T-helper 22 cell (primary cell): ENCODE measurements at places on chromosomes 1 and 21.

- no peak for DNase-seq
These were observed 46.2 kb downstream of the MAN1A2 start for GRCh38 chr1:117413412-117413811.

GRCh38 chr1:175920381-175920780 is 177.0 kb upstream of the TNR start:
- no peak for DNase-seq

DNA sequence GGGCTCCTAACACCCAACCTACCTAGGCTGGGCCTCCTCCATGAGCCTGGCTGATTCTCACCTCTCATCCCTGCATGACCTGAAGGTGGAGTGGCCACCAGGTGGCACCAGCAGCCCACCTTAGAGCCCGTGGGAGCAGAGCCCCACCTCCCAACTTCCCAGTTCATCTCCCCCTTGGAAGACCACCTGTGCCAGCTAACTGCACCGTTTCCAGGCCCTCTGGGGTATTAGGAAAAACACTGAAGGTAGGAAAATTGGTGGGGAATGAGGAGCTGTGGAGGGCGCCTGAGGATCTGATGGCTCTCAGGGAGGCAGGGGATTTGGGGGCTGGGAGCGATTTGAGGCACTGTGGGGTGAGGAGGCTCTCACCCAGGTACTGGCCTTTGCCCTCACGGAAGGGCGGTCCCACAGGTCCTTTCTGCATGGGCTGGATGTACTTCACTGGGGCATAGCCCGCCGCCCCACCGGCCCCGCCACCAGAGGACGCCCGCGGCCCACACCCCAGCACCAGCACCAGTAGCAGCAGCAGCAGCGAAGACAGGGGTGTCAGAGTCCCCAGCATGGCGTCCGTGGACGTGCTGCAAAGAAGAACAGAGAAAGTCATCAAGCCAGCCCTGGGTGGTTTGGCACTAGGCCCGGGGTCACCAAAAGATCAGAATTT is 11.1 kb downstream of the ADPRS start:
- peak; percentile 40 for DNase-seq

DNA sequence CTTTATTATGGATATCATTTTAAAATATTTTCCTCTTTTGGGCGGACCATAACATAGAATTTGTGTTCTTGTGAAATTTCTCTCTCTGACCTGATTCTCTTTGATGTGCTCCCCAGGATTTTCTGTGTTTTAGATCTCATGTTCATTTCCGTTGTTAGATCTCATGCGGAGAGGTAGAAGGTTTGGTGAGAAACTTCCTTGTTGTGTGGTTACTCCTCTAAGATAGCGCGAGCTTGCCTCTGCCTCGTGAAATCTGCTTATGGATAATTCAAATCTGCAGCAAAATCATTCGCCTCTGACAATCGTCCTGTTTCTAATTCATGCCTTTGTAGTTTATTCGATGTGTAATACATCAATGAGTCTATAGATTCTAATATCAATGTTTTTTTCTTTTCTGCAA is 580.4 kb downstream of the USP25 start:
- no peak for DNase-seq

DNA sequence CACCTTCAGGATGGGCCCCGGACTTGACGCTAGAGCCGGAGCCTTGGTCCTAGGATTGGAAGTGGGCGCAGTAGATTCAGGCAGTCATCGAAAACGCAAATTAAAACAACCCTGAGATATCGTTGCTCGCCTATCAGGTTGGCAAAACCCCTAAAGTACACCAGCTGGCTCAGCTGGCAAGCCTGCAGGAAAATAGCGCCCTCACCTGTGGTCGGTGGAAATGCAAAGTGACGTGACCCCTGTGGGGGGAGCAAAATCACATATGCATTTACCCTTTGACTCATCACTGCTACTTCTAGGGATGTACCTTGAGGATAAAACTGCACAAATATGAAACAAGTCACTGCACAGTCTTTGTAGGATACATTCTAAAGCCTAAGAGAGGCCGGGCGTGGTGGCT is 170.3 kb upstream of the TMEM51 start:
- DNase-seq, result no peak

DNA sequence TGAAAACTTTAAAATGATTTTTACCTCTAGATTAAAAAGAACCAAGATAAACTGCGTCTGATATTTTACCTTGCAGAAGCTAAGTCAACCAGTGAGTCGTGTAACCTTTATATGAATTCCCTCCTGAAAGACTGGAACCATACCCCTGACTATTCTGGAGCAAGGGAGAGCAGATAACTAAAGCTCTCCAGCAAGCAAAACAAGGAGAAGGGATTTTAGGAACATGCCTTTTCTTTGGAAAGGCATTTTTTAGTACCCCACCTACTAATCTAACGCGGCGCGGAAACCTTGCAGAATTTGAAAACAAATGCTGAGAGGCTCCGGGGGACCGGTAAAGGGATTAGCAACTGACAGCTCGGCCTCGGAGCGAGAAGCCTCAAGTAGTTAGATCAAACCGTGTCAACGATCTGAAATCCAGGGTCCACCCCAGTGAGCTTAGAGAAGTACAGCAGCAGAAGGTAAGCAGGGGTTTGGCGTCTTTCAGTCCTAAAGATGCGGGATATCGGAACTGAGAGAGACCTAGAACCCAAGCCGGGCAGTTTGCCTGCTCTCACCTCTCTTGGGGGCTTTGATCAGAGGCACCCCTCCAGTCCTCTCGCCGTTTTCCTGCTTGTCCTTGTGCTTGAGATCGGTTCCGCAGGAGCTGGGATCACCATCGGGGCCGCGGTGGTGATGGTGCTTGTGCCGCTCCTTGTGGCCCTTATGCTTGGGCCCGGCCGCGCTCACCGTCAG is 954 bp downstream of the RSBN1 start:
- DNase-seq, result no peak

DNA sequence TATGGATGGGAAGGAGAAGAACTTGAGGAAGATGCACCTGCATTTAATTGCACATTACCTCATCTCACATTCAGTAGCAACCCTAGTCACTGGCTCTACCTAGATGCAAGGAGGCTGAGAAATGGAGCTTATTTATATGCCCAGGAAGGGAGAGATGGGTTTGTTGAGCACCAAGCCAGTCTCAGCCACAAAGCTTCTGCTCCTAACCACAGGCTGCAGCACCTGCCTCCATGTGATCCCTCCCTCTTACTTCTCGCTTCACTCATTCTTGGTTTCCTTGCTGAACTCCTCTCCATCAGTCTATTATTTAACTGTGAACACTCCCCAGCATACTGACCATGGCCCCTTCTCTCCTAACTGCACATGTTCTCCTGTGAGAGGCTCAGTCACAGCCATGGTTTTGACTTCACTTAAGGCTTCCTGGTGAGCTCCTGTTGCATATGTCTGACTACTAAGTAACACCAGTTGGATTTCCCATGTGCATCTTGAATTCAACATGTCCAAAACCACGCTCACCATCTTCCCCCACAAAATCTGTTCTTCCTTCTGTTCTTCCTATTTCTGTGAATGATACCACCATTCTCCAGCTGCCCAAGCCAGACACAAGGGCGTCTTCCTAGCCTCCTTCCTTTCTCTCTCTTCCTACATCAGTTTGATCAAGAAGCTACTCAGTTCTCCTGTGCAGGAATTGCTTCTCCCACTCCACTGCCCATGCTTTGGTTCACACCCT is 139.8 kb downstream of the AK5 start:
- DNase-seq, result no peak

DNA sequence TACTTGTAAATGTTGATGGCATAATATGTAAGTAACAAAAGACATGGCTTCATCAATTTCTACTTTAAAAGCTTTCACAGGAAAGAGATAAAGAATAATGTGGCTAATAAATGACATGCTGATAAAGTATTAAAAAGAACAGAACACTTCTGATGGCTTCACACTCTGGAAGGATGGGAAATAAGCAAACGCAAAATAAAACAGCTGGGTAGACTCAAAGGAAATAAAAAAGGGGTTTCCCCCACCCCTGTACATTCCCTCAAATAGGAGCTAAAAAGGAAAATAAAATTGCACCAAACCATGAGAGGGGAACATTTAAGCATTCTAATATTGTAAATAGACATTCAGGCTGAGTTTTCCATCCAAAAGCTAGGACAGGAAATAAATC is 27.0 kb upstream of the DYRK1A start:
- no peak for DNase-seq

- no peak for DNase-seq
These were observed 25.4 kb downstream of the TEX35 start for GRCh38 chr1:178538192-178538916.

GRCh38 chr1:151325646-151326429 is 1.4 kb downstream of the PI4KB start:
- no peak for DNase-seq

GRCh38 chr21:15324542-15324941 is 259.7 kb upstream of the NRIP1 start:
- DNase-seq, result no peak

- no peak for DNase-seq
These were observed at the start of gene FCRL1 for GRCh38 chr1:157819896-157820295. FCRL1 (minus strand) TSS chr1:157820120; CDS start chr1:157820037, 83 bp downstream.

GRCh38 chr1:56345831-56346230 is 233.5 kb downstream of the PLPP3 start:
- DNase-seq, result no peak

DNA sequence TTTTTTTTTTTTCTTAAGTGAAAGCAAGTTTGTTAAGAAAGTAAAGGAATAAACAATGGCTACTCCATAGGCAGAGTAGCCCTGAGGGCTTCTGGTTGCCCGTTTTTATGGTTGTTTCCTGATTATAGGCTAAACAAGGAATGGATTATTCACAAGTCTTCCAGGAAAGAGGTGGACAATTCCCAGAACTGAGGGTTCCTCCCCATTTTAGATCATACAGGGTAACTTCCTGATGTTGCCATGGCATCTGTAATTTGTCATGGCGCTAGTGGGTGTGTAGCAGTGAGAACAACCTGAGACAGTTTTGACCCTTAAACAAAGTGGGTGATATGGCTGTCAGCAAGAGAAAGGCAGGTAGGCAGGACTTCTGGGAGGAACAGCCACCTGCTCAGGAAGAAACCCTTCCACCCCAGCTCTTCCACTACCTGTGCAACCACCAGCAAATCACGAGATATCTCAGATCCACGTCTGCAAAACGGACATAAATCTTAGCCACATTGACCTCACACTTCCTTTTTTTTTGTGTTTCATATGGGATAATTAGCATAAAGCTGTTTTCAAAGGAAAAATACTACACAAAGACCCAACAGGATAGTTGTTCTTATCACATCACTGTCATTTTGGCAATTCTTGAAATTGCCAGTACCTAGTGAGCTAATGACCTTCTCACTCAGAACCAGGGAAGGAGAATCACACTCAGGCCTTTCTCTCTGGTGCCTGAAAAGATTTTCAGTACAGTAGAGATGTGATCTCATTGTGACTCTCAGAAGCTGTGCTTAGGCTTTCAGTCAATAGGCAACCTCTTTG is 34.8 kb upstream of the DUSP10 start:
- DNase-seq, result no peak

DNA sequence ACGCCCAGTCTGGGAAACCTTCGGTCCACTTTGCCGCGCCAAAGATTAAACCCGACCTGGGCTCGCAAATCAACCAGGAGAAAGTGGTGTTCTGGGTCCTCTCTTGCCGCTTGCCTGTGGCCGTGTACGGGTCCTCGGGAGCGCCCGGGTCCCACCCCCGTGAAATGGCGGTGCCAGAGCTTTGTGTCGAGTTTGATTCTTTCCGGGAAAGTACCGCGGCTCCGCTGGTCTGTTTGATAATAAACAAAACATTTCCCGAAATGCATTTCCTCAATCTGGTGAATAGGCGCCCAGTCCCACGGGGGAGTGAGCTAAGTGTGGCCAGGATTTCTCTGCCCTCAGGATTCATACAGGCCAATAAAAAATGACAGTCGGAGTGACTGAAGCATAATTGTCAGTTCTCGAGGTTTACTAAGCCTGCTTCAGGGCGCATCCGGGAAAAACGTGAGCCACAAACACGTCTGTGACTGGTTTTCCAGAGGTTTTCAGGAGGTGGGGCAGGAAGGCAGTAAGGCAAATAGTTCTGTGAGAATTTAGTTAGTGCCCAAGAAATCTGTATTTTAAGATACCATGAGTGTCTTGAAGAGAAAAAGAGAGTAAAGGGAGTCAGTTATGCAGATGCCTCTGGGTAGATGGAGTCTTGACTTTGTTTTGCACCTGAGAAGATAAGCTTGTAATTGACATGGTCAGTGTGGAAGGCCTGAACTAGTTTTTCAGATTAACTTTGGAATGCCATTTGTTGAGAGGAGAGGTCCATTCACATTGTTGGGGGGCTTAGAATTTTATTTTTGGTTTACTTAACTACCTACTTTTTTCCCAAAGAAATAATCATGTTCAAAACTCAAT is 675 bp downstream of the IFNAR1 start:
- DNase-seq, result peak; percentile 60

DNA sequence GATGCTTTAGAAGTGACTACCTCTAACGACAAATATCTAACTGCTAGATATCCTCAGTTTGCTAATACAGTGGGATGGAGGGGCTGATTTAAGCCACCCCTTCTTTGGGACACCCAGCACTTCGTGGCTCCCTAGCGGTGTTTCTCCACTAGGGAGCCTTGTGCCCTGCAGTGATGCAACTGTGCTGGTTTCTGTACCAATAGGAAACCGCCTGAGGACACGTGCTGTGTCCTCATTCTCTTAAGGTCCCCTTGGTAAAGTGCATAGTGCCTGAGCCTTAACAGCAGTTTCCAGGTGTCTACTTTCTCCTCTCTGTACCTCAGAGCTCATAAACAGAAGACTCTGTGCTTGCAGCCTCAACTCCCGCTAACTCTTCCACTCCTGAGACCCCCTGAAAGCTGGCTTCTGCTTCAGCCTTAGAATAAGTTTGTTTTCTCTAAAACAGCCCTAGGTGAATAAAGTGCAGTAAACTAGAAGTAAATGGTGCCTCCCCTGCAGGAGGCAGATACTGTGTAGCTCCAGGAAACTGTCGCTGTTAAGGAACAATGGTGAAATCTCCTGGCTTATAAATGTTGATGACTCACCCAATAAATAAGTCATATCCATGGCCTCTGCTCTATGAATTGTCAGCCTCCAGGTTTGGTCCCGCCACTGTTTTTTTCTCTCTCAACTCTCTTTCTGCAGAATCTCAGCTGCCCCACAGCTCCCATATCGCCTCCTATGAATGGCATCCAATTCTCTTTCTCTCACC is 130.4 kb downstream of the AK5 start:
- DNase-seq, result no peak

- DNase-seq, result no peak
These were observed 61.1 kb downstream of the FYB2 start for GRCh38 chr1:56758135-56758534.

DNA sequence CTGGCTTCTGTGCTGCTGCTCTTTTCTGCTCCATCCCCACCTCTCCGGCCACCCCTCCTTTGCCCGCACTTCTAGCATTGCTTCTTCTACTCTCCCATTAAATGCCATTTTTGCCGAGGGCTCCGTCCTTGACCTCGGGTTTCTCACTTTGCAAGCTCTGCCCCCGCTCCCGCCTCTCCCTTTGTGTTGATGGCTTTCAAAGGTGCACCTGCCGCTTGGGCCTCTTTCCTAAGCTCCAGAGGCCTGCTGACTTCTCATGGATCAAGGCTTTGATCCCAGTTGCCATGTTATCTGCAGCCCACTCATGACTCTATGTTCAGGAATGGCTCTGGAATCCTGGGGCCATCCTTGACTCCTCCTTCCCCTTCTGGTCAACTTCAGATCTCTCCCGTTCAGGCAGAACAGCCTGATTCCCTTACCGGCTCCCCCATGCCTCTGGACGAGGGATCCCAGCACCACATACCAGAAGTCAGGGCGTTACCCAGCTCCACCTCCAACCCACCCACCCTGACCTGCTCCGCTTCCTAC is 54.3 kb downstream of the TLR5 start:
- no peak for DNase-seq
